ENCODE measurements at places on chromosomes 6 and 20. TPM values are rescaled to one million over a fixed set of nuclear protein-coding genes. Genes with fewer than 3 reads are reported as not detected.

- no peaks in the 10 kb centered on the region for H3K36me3 ChIP-seq
- H3K4me3 ChIP-seq = no peak overlapping the region
- H3K27ac ChIP-seq = no peak overlapping the region
- H3K27me3 ChIP-seq = no peaks in the 10 kb centered on the region
- no peak for DNase-seq
Measured at GRCh38 chr6:64672651-64673050, 1034.4 kb downstream of the EYS start.

DNA sequence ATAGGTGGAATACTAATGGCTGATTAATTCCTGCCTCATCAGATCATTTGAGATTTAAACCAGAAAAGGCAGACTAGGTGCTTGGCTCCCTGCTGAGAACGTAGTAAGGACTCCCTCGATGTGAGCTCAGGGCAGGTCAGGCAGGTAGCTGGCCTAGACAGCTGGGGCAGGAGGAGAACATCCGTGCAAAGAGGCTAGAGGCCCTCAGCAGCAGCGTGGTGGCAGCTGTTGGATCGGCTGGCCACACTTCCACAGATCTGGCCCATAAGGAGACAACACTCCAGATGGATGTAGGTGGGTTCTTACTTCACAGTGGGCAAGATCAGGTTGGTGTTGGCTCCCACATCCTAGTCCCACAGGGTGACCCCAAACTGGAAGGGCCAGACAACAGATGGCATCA lies 38.5 kb downstream of the EYA2 start:
- no peak for DNase-seq
- no peak overlapping the region for H3K27ac ChIP-seq
- no peaks in the 10 kb centered on the region for H3K4me1 ChIP-seq
- H3K36me3 ChIP-seq = no peaks in the 10 kb centered on the region
- H3K27me3 ChIP-seq = no peaks in the 10 kb centered on the region
- H3K4me3 ChIP-seq = no peak overlapping the region

RIMS1 gene
- 0.36 TPM for total RNA-seq

DNA sequence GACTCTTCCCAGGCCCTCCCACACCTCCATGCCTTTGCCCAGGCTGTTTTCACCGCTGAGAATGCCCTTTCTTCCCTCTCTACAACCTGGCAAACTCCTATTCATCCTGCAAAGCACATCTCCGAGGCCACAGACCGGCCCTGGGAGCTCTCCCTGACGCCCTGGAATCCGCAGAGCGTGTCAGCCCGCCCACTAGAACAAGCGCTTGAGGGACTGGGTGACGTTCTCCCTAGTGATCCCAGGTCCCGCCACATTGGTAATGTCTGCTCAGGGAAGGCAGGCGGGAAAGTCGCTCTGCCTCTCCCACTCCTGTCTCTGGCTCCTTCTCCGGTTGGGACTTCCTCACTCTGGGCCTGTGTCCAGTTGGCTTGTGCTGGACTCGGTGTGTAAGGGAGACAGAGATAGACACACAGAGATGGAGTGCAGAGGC lies 61.6 kb downstream of the SRC start:
- no peaks in the 10 kb centered on the region for H3K36me3 ChIP-seq
- no peak overlapping the region for H3K4me3 ChIP-seq
- H3K27ac ChIP-seq = no peak overlapping the region

- no peaks in the 10 kb centered on the region for H3K36me3 ChIP-seq
- H3K4me1 ChIP-seq = no peaks in the 10 kb centered on the region
- no peak overlapping the region for H3K27ac ChIP-seq
Measured at GRCh38 chr20:54004445-54004844, 65.9 kb downstream of the BCAS1 start.

- H3K27ac ChIP-seq = no peak overlapping the region
- H3K4me1 ChIP-seq = no peaks in the 10 kb centered on the region
- no peak for DNase-seq
- no peak overlapping the region for H3K4me3 ChIP-seq
- H3K36me3 ChIP-seq = no peaks in the 10 kb centered on the region
- H3K27me3 ChIP-seq = no peaks in the 10 kb centered on the region
Measured at GRCh38 chr6:155351273-155352129, 37.2 kb upstream of the TFB1M start.

DNA sequence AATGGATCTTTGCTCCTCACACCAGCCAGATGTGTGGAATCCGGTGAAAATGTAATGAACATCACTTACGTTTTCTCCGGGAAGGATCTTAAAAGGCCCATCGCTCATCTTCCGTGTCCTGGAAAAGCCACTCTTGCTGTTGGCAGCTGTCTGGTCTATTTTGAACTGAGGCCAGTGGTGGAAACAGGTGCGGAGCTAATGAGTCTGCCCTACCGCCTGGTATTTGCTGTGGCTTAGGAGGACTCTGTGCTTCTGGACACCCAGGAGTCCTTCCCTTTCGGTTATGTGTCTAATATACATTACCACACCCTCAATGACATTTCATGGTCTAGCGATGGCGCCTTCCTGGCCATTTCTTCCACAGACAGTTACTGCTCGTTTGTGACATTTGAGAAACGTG lies 264.2 kb upstream of the PREP start:
- DNase-seq = no peak
- no peak overlapping the region for H3K27ac ChIP-seq
- no peak overlapping the region for H3K4me3 ChIP-seq
- H3K36me3 ChIP-seq = no peaks in the 10 kb centered on the region
- H3K27me3 ChIP-seq = no peaks in the 10 kb centered on the region

- no peak overlapping the region for H3K4me3 ChIP-seq
- no peak overlapping the region for H3K27ac ChIP-seq
- no peaks in the 10 kb centered on the region for H3K4me1 ChIP-seq
- no peak for DNase-seq
- no peaks in the 10 kb centered on the region for H3K27me3 ChIP-seq
Measured at GRCh38 chr6:100116411-100117194, 122.6 kb upstream of the MCHR2 start.

DNA sequence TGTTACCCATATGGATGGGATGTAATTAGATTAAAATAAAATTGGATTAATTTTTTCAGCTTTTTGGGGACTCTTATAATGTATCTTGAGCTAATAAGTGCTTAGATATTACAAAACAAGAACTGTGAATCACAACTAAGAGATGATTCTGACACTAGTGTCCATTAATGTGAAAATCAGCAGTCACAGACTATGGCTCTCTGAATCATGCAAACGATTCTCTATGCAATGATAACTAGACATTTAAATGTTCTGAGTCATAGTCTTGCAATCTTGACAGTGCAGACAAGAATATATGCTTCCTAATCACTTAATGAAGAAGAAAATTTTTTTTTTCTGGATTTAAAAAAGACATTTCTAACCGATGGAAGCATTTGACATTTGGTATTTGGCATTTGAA lies 82.2 kb upstream of the OPRM1 start:
- no peaks in the 10 kb centered on the region for H3K27me3 ChIP-seq
- H3K36me3 ChIP-seq = no peaks in the 10 kb centered on the region
- no peaks in the 10 kb centered on the region for H3K4me1 ChIP-seq
- DNase-seq = no peak

DNA sequence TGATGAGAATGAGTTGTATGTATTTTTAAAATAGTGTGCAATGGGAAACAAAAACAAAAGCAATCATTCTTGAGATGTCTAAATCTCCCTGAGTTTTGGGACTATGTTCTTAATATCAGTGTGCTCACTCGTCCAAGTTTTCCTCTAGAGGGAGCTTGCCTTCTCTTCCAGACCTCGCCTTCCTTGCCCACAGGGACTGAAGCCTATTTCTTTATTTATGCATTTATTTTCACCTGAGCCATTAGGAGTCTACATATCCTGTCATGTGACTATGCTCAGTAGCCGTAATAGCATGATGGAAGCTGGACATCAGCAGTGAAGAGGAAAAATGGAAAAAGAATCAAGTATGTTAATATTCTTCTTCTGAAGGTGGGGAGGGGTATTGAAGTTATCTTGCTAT lies 131.2 kb downstream of the SH3BGRL2 start:
- no peak overlapping the region for H3K4me3 ChIP-seq
- H3K27ac ChIP-seq = no peak overlapping the region
- DNase-seq = no peak
- H3K36me3 ChIP-seq = no peaks in the 10 kb centered on the region
- H3K4me1 ChIP-seq = no peaks in the 10 kb centered on the region

DNA sequence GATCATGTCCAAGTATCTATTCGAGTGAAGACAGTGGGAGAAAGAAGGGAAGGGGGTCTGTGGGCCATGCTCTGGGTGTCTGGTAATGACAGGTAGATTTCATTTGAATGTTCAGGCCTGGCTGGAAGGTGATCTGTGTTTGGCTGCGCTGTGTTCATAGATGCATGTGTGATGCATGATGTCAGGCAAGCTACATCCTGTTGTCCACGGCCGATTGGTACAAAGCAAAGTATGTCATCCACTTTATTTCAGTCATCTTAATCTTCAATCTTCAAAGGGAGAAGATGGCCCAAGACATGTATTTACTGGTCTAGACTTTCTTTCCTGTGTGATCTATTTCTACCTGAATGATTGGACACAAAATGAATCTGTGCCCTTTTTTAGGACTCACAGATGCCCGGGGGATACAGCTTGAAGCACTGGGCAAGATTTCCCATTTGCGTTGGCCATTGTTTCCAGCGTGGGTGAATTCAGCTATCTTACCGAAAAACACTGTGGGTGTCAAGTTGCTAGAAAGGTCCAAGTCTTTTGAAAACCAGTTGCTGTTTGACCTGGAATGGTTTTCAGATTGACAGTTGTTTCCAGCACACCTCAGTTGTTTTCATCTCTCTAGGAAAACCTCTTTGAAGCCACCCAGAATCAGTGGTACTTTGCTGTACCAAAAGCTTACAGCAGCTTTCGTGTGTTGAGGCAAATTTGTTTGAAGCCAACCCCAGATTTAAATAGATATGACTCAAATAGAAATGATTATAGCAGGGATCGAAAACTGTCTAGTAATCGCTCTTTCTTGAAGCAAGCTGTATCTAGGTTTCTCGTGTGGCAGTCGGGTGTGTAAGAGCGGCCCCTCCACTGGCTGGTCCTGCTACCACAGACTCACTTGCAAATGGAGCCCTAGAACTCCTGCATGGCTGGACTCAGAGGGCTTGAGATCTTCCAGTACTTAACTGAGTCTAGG lies 27.2 kb downstream of the DUSP22 start:
- no peak overlapping the region for H3K4me3 ChIP-seq
- no peak for DNase-seq
- H3K36me3 ChIP-seq = no peaks in the 10 kb centered on the region
- no peaks in the 10 kb centered on the region for H3K4me1 ChIP-seq
- no peaks in the 10 kb centered on the region for H3K27me3 ChIP-seq
- no peak overlapping the region for H3K27ac ChIP-seq

- H3K27me3 ChIP-seq = no peaks in the 10 kb centered on the region
- no peaks in the 10 kb centered on the region for H3K36me3 ChIP-seq
- H3K27ac ChIP-seq = no peak overlapping the region
- peaks cover 12% of the 10 kb centered on the region for H3K4me1 ChIP-seq
Measured at GRCh38 chr6:37985355-37985754, 165.8 kb downstream of the ZFAND3 start.

DNA sequence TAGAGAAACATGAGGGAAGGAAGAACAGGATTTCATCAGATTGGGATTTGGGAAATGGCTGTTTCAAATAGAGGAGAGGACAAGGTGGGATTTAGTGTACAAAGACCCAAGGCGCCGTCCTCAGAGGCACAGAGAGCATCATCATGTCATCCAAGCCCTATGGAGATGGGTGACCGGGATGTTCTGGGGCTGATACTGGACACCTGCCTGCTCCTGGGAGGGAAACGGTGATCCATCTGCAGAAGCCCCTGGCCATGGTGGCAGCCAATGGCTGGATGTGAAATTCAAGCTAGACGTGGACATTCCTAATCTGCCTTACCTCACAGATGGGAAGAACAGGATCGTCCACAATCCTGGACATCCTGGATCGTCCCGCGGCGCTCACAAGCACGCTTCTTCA lies 12.7 kb downstream of the NKX2-2 start:
- H3K4me3 ChIP-seq = no peak overlapping the region
- no peaks in the 10 kb centered on the region for H3K4me1 ChIP-seq
- H3K36me3 ChIP-seq = no peaks in the 10 kb centered on the region
- DNase-seq = no peak

DNA sequence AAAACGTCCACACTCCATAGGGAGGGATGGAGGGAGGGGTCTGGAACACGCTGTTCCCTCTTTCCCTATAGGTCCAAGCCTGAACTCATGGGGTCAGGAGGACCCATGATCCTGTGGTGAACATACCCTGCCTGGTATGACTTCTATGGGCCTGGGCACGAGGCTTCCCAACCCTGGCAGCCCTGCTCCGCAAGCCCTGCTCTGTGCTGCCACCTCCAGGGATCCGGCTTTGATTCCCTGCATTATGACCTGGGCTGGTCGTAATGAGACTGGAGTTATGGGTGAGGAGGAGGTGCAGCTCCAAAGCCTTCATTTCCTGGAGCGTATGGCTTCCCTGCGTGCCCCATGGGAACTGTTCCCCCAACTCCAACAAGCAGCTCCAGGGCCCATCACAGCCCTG lies 54.9 kb downstream of the CDH22 start:
- no peak overlapping the region for H3K27ac ChIP-seq
- no peaks in the 10 kb centered on the region for H3K27me3 ChIP-seq
- DNase-seq = no peak

- H3K4me3 ChIP-seq = no peak overlapping the region
- no peak overlapping the region for H3K27ac ChIP-seq
- no peaks in the 10 kb centered on the region for H3K27me3 ChIP-seq
- H3K4me1 ChIP-seq = no peaks in the 10 kb centered on the region
- no peaks in the 10 kb centered on the region for H3K36me3 ChIP-seq
- DNase-seq = no peak
Measured at GRCh38 chr6:75546381-75546780, 52.8 kb upstream of the FILIP1 start.

POM121L2 gene
- total RNA-seq = not detected

VNN1 gene
- 1.3 TPM for total RNA-seq

- peaks cover 2% of the 10 kb centered on the region for H3K4me1 ChIP-seq
- H3K4me3 ChIP-seq = no peak overlapping the region
- DNase-seq = no peak
- no peaks in the 10 kb centered on the region for H3K36me3 ChIP-seq
Measured at GRCh38 chr6:109701774-109702173, 10.7 kb downstream of the FIG4 start.

DEFB124 gene
- not detected for total RNA-seq

PLN gene
- total RNA-seq = 10.6 TPM

DNA sequence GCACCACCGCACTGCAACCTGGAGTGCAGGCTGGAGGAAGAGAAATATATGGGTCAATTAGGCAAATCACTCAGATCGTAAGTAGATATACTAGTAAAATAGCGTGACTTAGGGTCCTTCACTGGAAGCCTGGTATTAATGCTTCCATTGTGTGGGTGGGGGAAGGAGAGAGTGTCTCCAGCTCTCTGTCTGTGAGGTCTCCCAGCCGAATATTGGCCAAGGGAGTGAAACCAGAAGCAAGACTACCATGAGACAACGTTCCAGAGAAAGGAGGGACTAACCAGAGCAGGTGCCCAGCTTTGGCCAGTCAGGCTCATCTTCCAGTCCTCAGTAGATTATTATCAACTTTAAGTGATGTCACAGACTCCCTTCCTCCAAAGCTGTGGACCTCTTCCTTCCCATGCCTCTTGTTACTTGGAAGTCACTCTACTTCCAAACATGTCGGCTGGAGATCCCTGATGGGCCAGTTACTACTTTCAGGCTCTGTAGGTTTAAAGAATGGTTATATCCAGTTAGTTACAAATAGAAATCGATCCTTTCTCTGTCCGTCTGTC lies 28.8 kb downstream of the MTHFD1L start:
- DNase-seq = no peak
- no peaks in the 10 kb centered on the region for H3K27me3 ChIP-seq
- no peak overlapping the region for H3K27ac ChIP-seq
- H3K36me3 ChIP-seq = no peaks in the 10 kb centered on the region
- H3K4me1 ChIP-seq = peaks cover 9% of the 10 kb centered on the region
- no peak overlapping the region for H3K4me3 ChIP-seq

PTPRA gene
- 40.7 TPM for total RNA-seq
